ENCODE measurements at places on chromosomes 16 and 17.

GRCh38 chr17:15000661-15001060, 264.5 kb downstream of the PMP22 start:
- DNase-seq = no peak

- DNase-seq = peak; percentile 57
These were observed 17.6 kb upstream of the SSTR5 start for GRCh38 chr16:1054660-1055556.

- DNase-seq = no peak
These were observed 112.6 kb upstream of the IRX5 start for GRCh38 chr16:54817940-54818574.

GRCh38 chr17:42591411-42591810, 13.9 kb upstream of the PSMC3IP start:
- no peak for DNase-seq

DNA sequence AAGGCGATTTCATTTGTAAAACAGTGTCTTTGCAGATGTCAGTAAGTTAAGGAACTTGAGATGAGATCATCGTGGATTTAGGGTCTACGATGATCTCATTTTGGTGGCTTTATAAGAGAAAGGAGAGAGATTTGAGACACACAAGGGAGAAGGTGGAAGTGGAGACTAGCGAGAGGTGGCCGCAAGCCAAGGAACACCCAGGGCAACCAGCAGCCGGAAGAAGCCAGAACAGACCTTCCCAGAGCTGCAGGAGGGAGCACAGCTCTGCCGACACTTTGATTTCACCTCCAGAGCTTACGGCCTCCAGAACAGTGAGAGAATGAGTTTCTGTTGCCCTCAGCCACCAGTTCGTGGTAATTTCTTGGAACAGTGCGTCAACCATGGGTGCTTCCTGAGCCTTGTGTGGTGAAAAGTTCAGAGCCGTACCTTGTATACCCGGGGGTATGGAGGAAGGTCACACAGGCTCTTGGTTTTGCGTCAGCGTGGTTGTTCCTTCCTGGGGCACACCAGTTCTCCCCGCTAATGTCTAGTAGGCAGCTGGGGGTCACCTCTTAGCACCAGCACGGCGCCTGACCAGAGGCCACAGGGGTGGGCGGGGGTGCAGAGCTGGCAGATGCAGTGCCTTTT, 12.9 kb upstream of the SEC14L1 start:
- peak; percentile 67 for DNase-seq

GRCh38 chr17:55576996-55577586, 65.8 kb upstream of the SMIM36 start:
- DNase-seq = peak; percentile 69

DNA sequence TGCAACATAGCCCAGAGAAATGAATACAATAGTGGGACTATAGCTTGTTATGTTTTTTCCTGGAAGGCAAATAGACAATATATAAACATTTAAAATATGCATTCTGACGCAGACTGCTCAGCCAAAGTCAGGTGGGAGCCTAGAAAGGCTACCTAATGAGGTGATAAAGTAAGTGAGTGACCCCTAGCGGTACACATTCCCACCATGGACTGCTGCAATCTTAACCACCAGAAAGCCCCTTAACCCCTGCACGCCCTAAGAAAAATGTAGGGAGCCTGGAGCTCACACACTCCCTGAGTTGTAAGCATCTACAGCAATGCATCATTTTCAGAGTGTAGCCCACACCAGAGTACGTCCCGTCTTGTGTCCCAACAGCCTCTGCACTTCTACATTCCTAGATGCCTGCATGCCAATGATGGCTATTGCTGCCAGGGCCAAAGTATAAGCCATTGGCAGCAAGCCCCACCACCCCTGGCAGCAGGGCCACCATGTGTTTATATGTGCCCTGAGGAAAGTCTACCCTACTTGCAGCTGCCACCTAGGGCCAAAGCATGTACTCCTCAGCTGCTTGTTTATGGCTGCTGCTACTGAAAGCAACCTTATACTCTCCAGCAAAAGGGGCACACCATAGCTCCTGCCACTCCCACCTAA, 127.6 kb downstream of the KIF2B start:
- DNase-seq = no peak

- no peak for DNase-seq
These were observed 143.7 kb downstream of the CDH8 start for GRCh38 chr16:61892531-61892930.

GRCh38 chr16:80147026-80147655, 393.7 kb upstream of the DYNLRB2 start:
- no peak for DNase-seq

DNA sequence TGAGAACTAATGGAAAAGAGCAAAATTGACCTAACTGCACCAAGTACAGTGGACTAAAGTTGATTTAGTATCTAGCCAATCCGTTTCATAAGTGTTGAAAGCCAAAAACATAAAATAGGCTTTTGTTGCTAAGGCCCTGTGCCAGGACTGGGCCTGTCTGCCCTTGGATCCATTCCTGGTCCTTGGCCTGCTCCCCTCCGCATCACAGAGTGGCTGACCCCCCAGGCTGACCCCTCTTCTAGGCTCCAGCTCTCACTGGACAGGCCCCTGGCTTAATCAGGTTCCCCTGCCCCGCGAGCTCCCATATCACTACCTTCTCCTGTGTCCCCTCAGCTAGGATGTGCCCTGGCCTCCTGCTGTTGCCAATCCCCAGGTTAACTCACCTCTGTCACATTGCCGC, 313.6 kb upstream of the MYOCD start:
- no peak for DNase-seq

DNA sequence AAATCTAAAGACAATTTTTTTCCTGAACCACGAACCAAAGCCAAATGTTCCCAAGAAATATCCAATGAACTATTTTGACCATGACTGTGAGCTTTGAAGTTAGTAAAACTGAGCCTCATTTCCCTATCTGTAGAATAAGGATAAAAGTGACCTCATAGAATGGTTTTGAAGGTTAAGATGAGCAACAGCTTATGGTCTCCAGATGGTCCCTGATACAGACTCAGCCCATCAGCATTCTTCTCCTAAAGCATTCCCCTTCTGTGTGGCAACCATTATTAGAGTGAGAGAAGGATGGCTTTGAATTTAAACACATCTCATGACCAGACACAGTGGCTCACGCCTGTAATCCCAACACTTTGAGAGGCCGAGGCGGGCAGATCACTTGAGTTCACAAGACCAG, 70.1 kb downstream of the COPRS start:
- no peak for DNase-seq

GRCh38 chr16:30715750-30716445, 16.9 kb downstream of the SRCAP start:
- peak; percentile 52 for DNase-seq

DNA sequence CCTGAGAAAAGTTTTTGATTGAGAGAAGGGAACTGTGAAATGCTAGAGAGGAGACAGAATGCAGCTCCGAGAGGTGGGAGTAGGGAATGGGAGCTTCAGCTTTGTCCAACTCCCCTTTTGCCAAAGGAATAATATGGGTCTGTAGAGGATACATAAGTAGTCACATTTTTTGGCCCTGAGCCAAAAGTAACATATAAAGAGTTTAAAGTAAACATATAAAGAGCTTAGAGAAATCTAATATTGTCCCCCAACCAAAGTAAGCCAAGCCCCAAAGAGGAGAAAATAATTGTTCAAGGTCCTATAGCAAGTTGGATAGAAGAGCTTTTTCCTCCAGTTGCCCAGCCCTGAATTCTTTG, 215.1 kb downstream of the TMEM114 start:
- no peak for DNase-seq

GRCh38 chr16:1590366-1590765, 21.5 kb downstream of the IFT140 start:
- DNase-seq = no peak

DNA sequence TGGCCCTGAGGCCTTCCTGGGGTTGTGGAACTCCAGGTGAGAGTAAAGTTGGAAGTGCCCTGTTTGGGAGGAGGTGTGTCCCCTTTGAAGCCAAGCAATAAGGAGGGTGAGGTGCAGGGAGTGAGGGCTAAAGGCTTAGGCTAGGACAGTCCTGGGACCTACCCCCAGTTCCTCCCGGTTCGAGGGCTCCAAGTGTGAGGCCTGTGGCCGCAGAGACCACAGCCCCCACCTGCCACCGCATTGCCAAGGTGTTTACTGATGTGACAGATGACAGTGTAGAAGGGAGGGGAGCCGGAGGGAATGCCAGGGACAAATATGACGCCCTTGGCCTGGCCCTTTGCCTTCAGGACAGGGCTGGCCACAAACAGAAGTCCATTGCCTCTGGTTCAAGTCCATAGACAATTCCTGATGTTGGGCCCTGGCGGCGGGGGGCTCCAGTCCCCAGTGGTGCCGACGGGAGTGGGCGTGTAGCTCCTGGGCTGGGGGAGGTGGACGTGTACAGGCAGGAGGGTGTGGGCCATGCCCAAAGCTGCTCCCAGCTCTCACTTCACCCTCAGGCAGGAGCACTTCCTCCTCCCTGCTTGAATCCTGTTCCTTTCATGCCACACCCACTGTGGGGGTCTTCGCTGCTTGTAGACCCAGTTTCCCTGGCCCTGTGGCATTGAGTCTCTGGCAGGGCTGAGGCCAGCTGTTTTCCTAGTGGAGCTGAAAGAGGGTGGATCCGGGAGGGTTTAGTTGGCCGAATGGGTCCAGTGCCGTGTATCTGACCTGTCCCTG, 3.2 kb downstream of the ADORA2B start:
- no peak for DNase-seq

DNA sequence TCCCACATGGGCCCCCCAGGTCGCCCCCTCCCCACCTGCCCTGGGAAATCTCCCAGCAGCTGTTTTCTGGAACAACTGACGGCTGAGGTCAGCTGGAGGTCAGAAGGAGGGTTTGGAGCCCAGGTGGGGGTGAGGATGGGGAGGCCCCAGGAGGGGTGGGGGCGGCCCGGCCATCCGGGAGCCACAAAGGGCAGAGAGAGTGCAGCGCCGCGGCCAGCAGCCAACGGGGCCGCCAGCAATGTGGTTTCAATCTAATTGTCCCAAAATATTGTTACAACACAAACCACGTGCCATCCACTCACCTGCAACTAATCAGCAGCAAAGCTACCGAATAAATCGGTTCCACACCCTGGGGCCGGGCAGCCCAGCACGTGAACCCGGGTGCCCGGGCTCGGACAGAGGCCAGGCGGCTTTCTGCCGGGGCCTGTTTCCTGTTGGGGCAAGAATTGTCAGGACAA, 28.3 kb upstream of the SLC38A10 start:
- DNase-seq = no peak

DNA sequence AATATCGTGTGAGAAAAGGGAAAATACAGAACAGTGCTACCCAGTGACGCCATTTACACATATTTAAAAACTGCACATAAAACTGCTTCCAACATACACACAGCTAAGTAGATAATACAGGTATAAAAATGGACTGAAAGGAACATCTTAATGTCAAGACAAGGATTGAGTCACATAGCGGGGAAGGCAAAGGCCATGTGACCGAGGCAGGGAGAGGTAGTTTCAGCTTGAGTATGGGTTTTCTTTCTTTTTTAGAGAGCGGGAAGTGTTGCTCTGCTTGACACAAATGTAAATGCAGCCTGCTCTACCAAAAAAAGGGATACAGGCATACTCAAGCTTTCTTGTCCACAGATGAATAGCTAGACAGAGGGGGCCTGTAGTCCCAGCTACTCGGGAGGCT, 46.5 kb downstream of the SDR42E1 start:
- no peak for DNase-seq

DNA sequence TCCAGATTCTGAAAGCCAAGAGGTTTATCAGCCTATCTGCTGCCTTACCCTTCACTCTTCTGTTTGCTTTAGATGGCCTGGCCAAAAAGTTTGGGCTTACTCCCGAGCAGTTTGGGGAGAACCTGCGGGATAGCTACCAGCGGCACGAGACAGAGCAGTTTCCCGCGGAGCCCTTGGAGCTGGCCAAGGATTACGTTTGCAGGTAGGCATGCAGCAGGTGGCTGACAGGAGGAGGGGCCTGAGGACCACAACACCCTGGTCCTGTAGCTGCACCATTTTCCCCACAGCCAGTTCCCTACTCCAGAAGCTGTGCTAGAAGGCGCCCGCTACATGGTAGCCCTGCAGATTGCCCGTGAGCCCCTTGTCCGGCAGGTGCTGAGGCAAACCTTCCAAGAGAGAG, 20.6 kb downstream of the SUPT6H start:
- DNase-seq = no peak
